ENCODE measurements at places on chromosomes 12 and 14.

- DNase-seq = no peak
These were observed 106.3 kb downstream of the PTPRO start for GRCh38 chr12:15428632-15429031.

- DNase-seq = no peak
These were observed 119.5 kb downstream of the VEZT start for GRCh38 chr12:95337146-95337545.

GRCh38 chr12:28308891-28309290 lies 118.6 kb downstream of the CCDC91 start:
- no peak for DNase-seq

DNA sequence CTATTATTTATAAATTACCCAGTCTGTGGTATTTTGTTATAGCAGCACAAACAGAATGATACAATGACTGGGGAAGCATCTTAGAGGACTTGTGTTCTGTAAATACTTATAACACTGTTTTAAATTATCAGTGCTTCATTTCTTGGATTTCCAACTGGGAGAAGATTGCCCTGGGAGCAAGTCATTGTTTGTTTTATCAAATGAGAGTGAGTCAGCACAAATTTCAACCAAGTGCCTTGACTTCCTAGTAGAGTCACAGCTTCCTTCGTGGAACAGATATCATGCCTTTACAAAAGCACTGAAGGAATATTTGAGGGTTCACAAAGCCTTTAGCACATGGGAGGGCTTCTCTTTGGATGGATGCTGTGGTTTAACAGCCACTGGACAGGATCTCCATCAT lies 234.1 kb downstream of the KTN1 start:
- DNase-seq = no peak

DNA sequence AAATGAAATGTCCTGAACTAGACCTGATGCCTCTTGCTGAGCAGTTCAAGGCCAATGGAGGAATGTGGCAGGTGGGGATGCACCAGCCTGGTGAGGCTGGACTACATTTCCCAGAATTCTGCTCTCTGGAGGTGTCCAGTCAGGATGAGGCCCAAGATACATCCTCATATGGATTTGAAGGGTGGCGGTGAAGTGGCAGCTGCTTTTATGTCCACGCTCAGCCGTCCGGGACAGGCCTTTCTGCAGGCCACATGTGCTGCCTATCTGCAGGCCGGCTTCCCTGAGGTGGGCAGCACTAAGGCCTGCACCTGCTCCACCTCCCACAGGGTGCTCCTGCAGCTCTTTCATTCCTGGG lies 230.2 kb downstream of the BCL11B start:
- DNase-seq = no peak

- no peak for DNase-seq
These were observed 373.2 kb downstream of the BTG1 start for GRCh38 chr12:91772411-91772810.

GRCh38 chr12:116916714-116917114 lies 6.0 kb downstream of the FBXW8 start:
- peak; percentile 67 for DNase-seq

DNA sequence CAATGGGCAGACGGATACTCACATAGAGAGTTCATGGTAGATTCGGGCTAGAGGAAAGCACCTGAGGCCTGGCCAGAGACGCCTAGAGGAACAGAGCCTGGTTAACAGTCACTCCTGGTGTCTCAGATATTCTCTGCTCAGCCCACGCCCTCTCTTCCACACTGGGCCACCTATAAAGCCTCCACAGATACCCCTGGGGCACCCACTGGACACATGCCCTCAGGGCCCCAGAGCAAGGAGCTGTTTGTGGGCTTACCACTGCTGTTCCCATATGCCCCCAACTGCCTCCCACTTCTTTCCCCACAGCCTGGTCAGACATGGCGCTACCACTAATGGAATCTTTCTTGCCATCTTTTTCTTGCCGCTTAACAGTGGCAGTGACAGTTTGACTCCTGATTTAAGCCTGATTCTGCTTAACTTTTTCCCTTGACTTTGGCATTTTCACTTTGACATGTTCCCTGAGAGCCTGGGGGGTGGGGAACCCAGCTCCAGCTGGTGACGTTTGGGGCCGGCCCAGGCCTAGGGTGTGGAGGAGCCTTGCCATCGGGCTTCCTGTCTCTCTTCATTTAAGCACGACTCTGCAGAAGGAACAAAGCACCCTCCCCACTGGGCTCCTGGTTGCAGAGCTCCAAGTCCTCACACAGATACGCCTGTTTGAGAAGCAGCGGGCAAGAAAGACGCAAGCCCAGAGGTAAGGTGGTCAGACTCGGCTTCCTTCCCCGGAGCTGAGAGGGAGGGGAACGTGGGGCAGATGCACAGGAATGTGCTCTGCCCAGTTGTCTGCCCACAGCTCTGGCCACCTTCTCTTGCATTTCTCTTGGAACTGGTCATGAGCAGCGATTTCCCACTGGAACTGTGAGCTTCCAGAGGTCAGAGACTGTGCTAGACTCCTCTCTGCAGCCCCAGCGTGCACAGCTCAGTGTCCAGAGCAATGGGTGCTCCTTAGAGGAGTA lies at the start of gene CD4:
Gene CD4, plus strand, starts transcription at position 557 of the 953 bp plus-strand sequence. CDS start 10,611 bp downstream, outside the sequence.
- DNase-seq = no peak
